ENCODE measurements at places on chromosomes 3 and 15.
A peak's percentile ranks its signal among the peaks of the same experiment; 100 is the strongest.

DNA sequence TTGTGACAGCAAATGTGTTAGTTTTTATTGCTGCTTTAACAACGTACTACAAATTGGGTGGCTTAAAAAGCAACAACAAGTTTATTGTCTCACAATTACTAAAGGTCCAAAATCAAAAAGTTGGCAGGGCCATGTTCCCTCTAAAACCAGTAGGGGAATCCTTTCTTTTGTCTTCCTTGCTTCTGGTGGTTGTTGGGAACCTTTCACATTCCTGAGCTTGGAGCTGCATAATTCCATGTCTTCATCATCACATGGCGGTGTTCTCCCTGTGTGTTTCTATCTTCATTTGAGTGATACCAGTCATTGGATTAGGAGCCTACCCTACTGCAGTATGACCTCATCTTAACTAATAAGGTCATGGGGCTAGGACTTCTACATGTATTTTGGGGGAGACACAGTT lies 7.4 kb downstream of the SPRED1 start:
- DNase-seq, result no peak

- DNase-seq, result no peak
Measured at GRCh38 chr15:31366169-31366734, 39.6 kb downstream of the KLF13 start.

- DNase-seq, result no peak
Measured at GRCh38 chr3:16407366-16407765, 106.1 kb downstream of the RFTN1 start.

DNA sequence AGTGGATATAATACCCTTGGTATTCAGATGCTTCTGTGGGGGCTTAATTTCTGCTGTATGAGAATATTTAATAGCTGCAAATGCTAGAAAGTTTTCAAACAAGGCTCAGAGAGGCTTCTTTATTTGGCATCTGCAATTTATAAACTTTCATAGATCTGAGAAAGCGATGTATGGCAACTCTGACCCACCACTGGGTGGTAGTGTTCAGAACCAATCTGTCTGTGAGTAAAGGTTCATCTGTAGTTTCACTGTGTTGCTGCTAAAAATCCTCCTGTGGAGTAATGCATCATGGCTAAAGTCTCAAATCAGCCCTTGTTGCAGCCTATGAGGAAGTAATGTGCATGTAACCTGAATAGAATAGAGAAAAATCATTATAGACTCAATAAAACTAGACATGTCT lies 47.4 kb downstream of the CLSTN2 start:
- DNase-seq, result no peak

GRCh38 chr3:18531662-18532061 lies 106.5 kb upstream of the SATB1 start:
- DNase-seq, result no peak

- no peak for DNase-seq
Measured at GRCh38 chr15:59436774-59437141, 1.2 kb upstream of the FAM81A start.

DNA sequence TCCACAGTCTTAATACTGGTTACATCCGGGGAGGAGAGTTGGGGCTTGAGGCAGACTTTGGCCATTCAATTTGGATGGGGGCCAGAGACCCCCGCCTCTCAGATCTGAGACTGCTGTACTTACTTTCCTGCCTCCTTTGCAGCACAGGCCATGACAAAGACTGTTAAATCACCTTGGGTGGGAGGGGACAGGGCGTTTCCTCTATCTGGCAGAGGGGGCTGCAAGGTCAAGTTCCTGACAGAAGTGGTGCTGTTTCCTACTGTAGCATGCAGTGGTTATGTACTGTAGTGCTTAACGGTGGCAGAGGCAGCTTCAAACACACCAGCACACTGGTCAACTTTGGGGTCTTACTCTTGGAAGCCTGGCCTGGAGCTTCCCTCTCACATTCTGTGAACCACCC lies 261.2 kb upstream of the LRRFIP2 start:
- no peak for DNase-seq

DNA sequence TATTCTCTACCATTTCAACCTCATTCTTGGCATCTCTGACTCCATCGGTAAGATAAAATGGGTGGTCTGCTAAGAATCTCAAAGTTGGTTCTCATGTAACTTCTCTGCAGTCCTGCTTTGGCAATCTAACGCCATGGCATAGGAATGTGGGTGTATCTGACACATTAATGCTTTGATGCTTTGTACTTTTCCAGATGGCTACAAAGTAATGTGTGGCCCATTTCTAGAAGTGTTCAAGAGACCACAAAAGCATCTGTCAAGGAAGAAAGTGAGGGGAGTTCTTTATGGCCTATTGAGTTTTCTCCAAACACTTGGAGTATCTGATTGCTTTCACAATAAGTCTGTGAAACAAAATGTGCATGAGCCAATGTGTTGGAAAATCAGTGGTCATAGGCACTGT lies 339.9 kb upstream of the TGFBR2 start:
- DNase-seq, result no peak

DNA sequence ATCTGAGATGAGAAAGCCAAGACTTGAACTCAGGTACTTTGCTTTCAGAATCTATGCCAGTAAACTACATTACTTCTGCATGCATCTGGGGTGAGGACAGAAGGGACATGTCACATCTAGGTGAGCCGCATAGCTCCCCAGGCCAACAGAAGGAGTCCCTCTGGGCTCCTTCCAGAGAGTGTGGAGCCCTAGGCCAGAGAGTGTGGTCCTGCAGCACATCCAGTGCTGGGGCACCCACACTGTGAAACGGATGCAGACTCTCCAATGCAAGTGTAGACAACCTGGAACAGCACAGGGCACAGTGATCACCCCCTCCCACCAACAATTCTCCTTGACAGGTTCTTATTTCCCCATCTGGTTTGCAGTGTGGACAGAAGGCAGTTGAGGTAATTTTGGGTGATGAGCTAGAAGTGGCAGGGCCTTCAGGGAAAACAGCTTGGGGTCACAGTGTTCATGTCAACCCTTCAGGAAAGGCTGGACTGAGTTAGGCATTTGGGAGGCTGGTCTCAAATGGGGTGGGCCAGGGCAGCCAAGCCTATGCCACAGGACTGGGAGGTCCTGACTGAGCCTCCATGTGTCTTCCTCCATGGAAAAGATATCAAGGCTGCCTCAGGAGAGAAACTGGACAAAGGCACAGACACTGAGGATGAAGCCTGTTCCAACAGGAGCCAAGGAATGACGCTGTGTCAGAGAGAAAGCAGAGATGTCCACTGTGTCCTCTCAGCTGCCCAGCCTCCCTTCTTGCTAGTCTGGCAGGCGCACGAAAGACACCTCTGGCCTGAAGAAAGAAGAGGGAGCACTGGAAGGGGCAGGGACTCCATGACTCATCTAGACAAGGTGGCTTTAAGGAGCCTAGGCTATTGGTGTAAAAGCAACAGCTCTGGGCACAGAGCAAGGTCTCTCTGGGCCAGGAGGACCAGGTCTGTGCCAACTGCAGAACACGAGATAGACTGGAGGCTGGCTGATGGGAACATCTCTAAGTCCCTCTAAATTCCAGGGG lies 1.7 kb downstream of the PLCD1 start:
- no peak for DNase-seq

DNA sequence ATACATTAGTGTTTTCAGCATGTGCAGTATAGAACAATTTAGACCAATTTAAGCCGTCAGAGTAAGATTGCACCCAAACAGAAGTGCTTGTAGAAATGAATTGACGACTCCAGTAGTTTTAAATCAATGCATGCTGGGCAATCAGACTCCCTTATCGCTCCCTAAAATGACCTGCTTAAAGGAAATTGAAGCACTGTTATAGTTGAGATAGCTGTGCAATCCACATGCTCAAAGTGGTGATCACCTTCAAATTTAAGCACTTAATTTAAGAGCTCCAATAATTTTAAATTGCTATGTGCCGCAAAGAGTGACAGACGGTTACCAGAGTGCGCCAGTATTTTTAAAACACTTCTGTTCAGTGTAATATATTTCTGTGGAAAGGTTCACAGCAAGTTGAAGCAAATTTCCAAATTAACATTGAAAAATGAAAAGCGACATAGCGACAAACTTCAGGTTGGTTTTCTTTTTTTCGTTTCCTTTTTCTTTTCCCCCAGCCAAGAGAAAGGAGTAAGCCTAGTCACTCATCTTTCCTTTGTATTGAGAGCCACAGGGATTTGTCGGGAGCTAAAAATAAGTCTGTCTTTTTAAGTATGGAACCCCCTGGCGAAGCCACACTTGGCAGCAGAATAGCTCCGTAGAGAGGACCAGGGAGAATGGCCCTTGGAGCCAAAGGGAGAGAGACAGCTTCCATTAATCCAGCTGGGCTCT lies 436.4 kb upstream of the RBMS3 start:
- no peak for DNase-seq

GRCh38 chr3:128803307-128803706 lies 76.1 kb upstream of the ACAD9 start:
- DNase-seq, result no peak

- DNase-seq, result no peak
Measured at GRCh38 chr15:51828621-51829375, 655 bp upstream of the TMOD3 start.

GRCh38 chr3:97550408-97550807 lies 214.2 kb upstream of the ARL6 start:
- no peak for DNase-seq

DNA sequence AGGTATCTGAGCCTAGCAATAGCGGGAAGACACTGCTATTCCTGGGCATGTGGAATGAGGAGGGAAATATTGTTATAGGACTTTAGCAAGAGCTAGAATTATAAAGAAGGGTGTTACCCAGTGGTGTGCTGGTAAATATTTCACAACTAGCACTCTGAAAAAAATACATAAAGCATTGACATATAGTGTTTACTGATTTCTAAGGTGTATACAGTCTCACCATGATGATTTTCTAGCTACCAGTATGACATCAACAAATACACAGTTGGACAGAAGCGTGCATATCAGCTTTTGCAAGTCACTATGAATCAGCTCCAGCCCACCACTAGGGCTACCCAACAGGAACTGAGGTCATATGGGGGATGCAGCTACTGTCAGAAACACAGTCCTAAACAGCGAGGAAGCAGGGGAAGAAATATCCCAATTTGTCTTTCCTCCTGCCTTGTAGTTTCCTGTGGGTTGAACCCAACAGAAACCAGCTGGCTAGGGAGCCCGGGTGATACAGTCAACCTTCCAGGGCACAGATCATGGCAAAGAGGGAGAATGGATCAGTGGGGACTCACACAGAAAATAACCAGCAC lies 39.6 kb downstream of the HGD start:
- no peak for DNase-seq

- no peak for DNase-seq
Measured at GRCh38 chr3:105812194-105812586, 56.6 kb downstream of the CBLB start.

DNA sequence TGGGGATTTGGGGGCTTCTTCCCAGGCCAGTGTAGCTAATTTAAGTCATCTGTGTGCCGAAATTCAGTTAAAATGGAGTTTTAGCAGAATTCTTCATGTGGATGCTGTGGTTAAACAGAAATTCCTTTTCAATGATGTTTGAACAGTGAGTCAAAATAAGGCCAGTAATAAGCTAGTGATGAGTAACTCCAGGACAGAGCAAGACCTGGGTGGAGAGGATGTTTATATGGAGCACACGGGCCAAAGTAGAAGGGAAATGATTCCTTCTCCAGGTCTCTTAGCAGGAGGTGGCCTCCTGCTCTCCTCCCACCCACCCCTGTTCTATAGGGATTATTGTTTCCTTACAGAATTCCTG lies 31.9 kb upstream of the UACA start:
- DNase-seq, result no peak

GRCh38 chr3:47009225-47010110 lies 30.0 kb downstream of the NBEAL2 start:
- peak; percentile 81 for DNase-seq

- no peak for DNase-seq
Measured at GRCh38 chr3:37921025-37921424, 59.3 kb downstream of the CTDSPL start.

GRCh38 chr3:16905704-16906103 lies 20.9 kb downstream of the PLCL2 start:
- DNase-seq, result no peak

DNA sequence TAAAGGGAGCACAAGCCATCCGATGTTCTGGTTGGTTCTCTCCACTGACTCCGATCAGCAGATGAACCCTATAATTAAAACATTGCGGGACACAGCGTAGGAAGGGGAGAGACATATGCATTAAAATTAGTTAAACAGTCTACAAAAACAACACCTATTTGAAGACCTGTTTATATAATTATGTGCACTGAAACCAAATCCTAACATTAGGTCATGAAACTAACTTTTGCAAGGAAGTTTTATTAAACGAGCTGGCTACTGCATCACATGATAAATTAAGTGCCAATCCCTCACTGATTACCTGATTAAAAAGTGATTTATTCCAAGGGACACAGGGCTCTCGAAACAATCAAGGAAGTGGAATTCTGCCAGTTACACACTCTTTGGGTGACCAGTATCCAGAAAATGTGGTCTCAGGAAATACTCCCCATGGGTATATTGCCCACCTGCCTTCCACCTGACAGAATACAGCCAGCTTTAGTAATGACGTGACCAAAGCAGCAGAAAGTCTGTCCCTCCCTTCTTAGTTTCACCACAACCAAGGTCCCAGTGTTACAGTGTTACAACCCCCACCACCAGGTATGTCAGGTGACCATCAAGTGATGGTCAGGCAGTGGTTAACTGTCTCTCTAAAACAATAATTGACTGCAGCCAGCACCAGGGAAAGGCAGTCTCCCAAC lies 69.5 kb downstream of the HERC1 start:
- no peak for DNase-seq

DNA sequence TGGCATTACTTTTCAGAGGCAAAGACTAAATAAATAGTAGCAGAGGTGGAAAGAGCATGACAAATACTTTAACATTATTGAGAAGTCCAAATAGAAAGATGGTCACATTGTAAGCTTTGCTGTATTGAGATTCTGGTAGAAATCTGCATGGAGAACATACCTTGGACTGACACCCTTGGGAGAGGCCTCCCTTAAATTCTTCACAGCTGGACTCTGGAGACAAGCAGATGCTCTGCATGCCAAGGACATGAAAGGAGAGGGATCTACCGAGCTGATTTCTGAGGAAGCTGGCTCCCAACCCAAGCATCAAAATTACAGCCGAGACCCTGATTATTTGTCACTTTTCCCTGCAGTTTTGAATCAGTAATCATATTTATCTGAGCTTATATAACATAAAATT lies 212.5 kb upstream of the COL8A1 start:
- no peak for DNase-seq

DNA sequence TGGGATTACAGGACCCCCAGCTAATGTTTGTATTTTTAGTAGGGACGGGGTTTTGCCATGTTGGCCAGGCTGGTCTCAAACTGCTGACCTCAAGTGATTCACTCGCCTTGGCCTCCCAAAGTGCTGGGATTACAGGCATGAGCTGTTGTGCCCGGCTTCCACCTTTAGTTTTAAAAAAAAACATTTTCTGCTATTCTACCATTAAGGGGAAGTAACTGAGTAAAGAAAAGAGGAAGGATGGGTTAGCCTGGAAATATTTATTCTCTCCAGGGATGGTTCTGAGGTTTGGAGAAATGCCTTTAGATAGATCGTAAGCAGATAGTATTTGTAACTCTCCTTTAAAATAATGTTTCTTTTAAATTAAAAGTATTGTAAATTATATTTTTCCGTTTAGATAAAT lies 3.1 kb downstream of the AP4E1 start:
- no peak for DNase-seq

DNA sequence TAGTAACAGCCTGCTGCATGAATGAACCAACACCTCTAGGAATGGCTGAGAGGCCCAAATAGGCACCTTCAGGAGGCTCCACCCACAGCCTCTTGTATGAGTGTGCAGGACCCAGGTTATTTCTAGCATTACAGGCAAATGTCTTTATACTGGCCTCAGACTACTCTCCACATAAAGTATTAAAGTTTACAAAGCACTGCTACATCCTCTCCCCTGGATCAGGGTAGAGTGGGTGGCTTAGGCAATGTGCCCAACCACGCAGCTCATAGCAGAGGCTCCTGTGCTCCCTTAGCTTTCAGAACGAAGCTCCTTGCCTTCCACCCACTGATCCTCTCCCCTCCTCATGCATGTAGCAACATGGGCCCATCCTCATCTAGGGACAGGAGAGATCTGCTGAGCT lies 16.3 kb downstream of the TMEM43 start:
- no peak for DNase-seq

Measured in activated T-cell treated with anti-CD3 and anti-CD28 coated beads for 48 hours (primary cell).